GM23248 (cell line): ENCODE measurements at places on chromosomes 5 and 9. TPM values are rescaled to one million over a fixed set of nuclear protein-coding genes. Genes with fewer than 3 reads are reported as not detected.

- H3K27ac ChIP-seq: no peak overlapping the region
- H3K27me3 ChIP-seq: no peaks in the 10 kb centered on the region
- H3K36me3 ChIP-seq: no peaks in the 10 kb centered on the region
- no peaks in the 10 kb centered on the region for H3K4me1 ChIP-seq
- no peak overlapping the region for H3K4me3 ChIP-seq
These were observed 1967.1 kb upstream of the WWC1 start for GRCh38 chr5:166324372-166324771.

GRCh38 chr5:23468658-23469057, 38.8 kb upstream of the PRDM9 start:
- no peak for DNase-seq
- no peaks in the 10 kb centered on the region for H3K36me3 ChIP-seq
- H3K4me3 ChIP-seq: no peak overlapping the region
- no peaks in the 10 kb centered on the region for H3K4me1 ChIP-seq

GRCh38 chr5:135711911-135712310, 122.6 kb upstream of the SLC25A48 start:
- no peak for DNase-seq
- H3K27me3 ChIP-seq: peaks cover 44% of the 10 kb centered on the region
- H3K4me3 ChIP-seq: no peak overlapping the region

DNA sequence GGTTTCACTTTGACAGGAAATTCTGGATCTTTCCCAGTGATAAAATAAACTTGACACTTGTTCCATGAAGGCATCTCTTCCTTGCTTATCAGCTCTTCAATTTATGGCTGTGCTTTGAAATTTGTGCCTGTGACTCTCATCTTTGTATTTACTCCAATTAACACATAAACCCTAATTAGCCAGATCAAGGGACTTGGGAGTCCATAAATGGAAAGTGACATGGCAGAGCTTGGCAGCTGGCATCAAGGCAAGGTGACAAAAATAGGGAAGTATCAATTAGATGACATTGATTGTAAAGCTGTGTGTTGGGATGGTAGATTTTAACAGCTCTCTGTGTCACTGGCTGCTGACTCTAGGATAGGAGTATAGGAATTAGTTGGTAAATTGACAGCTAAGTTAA, 133.9 kb downstream of the PBX3 start:
- H3K4me3 ChIP-seq: no peak overlapping the region
- no peaks in the 10 kb centered on the region for H3K36me3 ChIP-seq
- H3K4me1 ChIP-seq: peaks cover 12% of the 10 kb centered on the region
- no peak for DNase-seq
- H3K27me3 ChIP-seq: no peaks in the 10 kb centered on the region

Gene VAV2
- polyA plus RNA-seq: 6.7 and 7.3 TPM in 2 replicates

DNA sequence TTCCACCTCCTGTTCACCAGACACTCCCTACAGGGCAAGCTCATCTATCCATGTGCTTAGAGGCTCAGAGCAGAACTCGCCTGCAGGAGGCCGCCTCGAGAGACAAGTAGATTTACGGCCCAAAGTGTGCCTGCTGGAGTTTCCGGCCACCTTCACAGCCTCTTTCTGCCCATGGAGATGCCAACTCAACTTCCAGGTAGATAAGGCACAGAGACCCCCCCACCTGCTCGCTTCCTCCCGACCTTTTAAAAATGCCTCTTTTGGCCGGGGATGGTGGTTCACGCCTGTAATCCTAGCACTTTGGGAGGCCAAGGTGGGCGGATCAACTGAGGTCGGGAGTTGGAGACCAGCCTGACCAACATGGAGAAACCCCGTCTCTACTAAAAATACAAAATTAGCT, 46.6 kb downstream of the EXD3 start:
- H3K27ac ChIP-seq: no peak overlapping the region
- no peak overlapping the region for H3K4me3 ChIP-seq
- no peak for DNase-seq
- H3K27me3 ChIP-seq: no peaks in the 10 kb centered on the region

Gene IRGM
- not detected in 2 replicates for polyA plus RNA-seq
